ENCODE measurements at places on chromosomes 2 and 18. TPM values are rescaled to one million over a fixed set of nuclear protein-coding genes. Genes with fewer than 3 reads are reported as not detected.

- no peak for DNase-seq
Observed at GRCh38 chr2:129484999-129485897, 494.2 kb upstream of the RAB6C start.

GRCh38 chr18:59564561-59564960 lies 132.7 kb downstream of the CCBE1 start:
- no peak for DNase-seq

GRCh38 chr2:165837122-165837521 lies 43.1 kb upstream of the GALNT3 start:
- no peak for DNase-seq

DNA sequence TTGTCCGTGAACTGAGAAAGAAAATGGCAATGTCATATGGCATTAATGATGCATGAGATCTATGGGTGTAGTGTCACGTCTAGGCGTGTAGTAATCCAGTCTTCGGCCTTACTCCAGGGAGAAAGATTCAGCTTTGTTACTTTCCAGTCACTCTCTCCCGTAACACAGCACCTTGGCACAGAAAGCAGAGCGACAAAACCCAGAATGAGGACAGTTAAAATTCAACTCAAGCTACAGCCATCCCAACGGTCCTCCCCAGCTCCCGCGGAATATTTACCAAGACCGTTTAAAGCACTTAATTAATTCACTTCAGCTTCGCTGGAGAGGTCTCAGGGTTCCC lies 797 bp upstream of the CRIM1 start:
- DNase-seq: peak; percentile 25

- no peak for DNase-seq
Observed at GRCh38 chr18:63152791-63153190, 166.8 kb downstream of the BCL2 start.

DNA sequence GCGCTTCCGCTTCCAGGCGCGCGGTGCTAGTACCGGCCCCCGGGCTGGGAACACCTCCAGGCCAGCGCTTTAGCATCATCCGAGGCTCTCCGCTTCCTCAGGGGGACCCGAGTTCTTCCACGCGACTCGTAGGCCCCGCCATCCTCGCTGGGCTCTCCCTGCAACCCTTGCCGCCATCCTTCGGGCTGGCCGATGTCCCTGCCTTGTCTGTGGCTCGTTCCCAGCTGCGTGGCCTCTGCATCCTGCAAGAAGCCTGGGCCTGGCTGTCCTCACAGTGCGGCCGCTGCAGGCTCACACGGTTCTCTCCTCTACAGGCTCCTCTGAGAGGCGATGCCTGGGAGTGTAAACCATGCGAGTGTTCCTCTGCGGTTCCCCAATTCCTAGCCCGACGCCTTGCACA lies 98.6 kb upstream of the PXDN start:
- no peak for DNase-seq

DNA sequence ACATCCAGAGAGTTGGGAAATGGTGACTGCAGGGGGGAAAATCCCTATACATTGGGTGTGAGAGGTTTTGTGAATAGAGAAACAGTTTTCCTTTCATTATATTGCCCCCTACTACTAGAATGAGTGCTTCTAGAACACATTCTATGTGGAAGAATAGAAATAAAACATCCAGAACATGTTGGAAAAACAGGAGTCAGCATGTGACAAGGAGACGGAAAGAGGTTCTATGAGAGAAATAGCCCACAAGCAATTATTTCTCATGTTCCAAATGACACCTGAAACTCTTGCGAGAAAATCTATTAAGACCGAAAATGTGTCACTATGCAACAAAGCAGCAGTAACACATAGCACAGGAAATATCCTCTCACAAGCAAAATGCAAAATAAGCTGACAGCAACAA lies 202.7 kb upstream of the SPOPL start:
- no peak for DNase-seq

- DNase-seq: no peak
Observed at GRCh38 chr2:161077367-161078210, 82.6 kb upstream of the TANK start.

CRYBA2 gene
- not detected for total RNA-seq

DNER gene
- 179 TPM for total RNA-seq

NYAP2 gene
- 12.6 TPM for total RNA-seq

CKAP2L gene
- 7.9 TPM for total RNA-seq

BOLA3 gene
- 27.1 TPM for total RNA-seq

MITD1 gene
- total RNA-seq: 24.4 TPM

RBM44 gene
- 1.5 TPM for total RNA-seq

SERPINB12 gene
- total RNA-seq: not detected
